Spinal cord (tissue), 10 donors: ENCODE measurements at places on chromosomes 6 and 20. TPM values are rescaled to one million over a fixed set of nuclear protein-coding genes. Genes with fewer than 3 reads are reported as not detected.

The OTOR gene
- not detected for total RNA-seq

The FBXO5 gene
- total RNA-seq = 13.8 TPM

The RAB44 gene
- total RNA-seq = 0.59 TPM

The CRISP2 gene
- 1.2 TPM for total RNA-seq
